Epithelial cell of proximal tubule (primary cell): ENCODE measurements at places on chromosomes 13 and 19. TPM values are rescaled to one million over a fixed set of nuclear protein-coding genes. Genes with fewer than 3 reads are reported as not detected.

DNA sequence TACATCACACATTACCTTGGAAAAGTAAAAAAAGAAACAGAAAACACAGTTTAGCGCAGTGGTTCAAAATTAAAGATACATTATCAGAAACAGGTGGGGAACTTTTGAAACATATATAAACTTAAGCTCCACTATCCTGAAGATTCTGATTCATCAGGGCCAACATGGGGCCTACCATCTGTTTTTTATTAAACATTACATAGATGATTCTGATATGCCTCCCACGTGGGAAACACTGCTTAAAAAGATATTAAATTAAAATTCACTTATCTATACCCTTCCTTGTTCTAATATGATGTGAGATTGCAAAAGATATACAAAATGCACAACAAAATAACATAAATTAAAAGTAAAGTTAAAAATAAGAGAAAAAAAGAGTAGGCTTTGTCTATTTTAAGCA, 125.0 kb downstream of the VWA8 start:
- no peak for DNase-seq

DNA sequence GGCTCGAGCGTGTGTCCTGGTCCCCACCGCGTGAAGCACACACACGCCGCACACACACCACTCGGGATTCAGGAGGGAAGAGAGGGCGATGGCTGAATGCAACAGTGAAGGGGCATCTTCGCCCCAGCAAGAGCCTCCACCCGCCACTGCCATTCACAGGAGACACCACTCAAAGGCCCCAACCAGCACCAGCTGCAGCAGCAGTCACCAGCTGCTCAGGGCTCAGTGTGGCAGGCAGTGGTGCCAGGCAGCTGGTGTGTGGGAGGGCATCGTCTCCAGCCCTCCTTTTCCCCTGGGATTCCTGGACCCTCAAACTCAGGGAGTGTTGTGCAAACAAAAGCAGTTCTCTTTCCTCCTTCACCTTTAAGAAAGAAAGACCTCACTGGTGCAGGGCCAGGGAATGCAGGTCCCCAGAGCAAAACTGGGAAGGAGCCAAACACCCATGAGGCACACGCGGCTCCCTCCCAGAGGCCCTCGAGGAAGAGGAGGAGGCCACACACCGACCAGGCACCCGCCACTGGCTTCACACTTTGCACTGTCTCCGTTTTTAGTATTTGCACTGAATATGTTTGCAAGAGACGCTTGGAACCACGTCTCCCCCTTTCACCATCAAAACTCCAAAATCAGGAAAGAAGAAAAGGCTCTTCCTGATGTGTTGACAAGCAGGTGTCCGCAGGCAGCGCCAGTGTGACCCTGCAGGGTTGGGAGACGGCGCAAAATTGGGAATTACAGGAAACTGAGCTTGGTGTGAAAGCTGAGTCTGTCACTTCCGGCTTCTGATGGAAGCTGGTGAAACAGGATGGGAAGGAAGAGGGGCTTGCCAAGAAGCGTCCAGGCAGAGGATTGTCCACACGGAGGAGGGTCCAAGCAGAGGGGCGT, 26.4 kb upstream of the F7 start:
- DNase-seq = no peak

GRCh38 chr19:46431824-46432223, 3.1 kb upstream of the PNMA8C start:
- DNase-seq = no peak

GRCh38 chr19:45972081-45972946, 1.4 kb downstream of the NOVA2 start:
- DNase-seq = no peak

The TEX26 gene
- total RNA-seq = not detected in 2 replicates

DNA sequence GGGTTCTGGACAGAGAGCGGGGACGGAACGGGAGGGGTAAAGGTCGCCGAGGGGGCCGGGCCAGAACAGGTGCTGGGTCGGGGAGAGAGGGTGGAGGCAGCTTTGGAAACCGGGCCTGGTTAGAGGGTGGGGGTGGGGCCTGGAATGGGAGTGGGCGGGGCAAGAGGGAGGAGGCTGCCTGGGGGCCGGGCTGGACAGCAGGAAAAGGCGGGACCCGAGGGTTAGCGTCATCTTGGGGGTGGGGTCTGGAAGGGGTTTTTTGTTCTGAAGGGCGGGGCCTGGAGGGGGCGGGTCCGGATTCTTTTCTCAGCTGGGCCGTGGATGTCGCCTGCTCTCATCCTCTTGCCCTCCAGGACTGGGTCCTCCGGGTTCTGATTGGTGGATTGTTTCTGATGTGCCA, 4.3 kb upstream of the ZNF813 start:
- no peak for DNase-seq

GRCh38 chr19:29878973-29879654, 62.9 kb upstream of the URI1 start:
- DNase-seq = no peak

GRCh38 chr13:22256111-22256639, 585.3 kb downstream of the FGF9 start:
- DNase-seq = no peak

GRCh38 chr13:54433493-54434206, 1405.0 kb downstream of the OLFM4 start:
- DNase-seq = no peak

DNA sequence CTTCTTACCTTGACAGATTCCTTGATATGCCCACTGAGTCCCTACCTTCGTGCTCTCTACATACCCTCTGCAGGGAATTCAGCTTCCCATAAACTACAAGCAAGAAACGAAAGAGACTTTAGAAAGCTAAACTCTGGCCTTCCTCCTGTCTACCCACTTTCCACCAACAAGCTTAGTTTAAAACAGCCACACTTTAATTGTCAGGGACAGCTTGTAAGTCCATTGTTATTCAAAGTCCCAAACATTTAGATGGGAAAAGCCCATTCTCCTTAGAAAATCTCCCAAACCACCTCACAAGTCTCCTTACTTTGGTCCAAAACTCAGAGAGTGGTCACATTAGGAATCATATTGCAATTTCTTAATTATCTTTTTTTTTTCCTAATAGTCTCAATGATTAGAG, 2695.8 kb downstream of the PCDH9 start:
- DNase-seq = no peak

DNA sequence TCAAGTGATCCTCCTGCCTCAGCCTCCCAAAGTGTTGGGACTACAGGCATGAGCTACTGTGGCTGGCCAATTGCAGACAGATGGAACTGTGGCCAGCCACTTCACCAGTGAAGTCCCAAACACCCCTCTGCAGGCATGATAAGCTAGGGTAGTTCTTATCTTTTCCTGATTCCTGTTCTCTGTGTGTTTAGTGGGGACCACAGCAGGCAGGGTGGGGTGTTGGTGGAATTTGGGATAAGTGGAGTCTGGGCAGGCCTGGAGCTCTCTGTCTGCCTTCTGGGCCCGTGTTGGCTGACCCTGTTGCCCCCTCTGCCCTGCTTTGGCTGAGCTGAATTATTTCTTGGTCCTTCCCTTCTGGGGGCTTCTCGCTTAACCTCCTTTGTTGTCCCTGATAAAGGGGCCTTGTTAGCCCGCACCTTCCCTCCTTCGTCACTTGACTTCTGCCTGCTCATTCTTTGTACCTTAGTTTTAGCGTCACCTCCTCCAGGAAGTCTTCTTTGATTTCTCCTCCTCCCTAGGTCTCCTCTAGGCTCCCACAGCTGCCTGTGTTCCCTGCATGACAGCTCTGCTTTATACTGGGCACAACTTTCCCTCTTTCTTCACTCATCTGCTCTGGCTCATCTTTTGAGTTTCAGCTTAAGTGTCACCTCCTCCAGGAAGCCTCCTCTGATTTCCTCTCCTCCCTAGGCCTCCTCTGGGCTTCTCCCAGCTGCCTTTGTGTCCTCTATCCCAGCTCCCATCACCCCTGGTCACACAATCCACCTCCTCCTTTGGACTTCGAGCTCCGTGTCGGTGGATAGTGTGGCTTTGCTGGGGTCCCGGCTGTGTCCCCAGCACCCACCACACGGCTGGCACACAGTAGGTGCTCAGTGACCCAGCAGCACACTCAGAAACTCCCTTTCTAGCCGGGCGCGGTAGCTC, 1.7 kb upstream of the NCLN start:
- no peak for DNase-seq

DNA sequence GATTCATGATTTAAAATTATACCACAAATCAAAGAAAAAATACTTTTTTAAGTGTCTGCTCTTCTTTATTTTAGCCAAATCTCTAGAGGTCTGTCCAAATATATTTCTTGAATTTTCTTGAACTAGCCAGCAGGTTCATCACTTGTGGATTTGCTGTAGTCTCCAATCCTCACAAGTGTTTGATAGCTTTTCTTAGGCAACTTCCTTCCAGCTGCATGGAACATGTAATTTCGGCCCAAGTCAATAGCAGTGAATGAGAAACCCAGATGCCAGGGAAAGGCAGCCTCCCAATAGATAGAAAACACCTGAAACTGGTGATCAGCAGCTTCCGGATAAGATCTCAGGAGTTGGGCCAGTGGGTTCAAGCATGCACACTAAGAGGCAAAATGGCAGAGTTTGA, 15.6 kb upstream of the RNASEH2B start:
- DNase-seq = no peak
